Kidney (tissue), 22 donors: ENCODE measurements at places on chromosomes 4 and X. TPM values are rescaled to one million over a fixed set of nuclear protein-coding genes. Genes with fewer than 3 reads are reported as not detected.
A peak's percentile ranks its signal among the peaks of the same experiment; 100 is the strongest.

DNA sequence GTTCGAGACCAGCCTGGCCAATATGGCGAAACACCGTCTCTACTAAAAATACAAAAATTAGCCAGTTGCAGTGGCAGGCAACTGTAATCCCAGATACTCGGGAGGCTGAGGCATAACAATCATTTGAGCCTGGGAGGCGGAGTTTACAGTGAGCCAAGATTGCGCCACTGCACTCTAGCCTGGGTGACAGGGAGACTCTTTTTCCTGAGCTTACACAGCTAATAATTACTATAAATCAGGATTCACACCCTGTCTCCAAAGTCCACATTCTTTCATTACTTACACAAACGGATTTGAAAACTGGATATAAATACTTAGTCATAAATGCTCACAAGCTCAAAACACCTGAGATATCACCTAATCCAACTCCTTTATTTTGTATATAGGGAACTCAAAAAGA is 151.6 kb downstream of the LRBA start:
- no peak for DNase-seq

- peak; percentile 73 for DNase-seq
Observed at GRCh38 chr4:154622598-154622997, 10.1 kb upstream of the FGG start.

GRCh38 chr4:90081432-90082144 is 45.6 kb upstream of the CCSER1 start:
- peak; percentile 18 for DNase-seq

- DNase-seq: no peak
Observed at GRCh38 chrX:143378851-143379250, 138.4 kb downstream of the SPANXN3 start.

- peak; percentile 26 for DNase-seq
Observed at GRCh38 chr4:520683-521023, 21.6 kb downstream of the PIGG start.

The GC gene
- 1.8 TPM for polyA plus RNA-seq

The NEUROG2 gene
- polyA plus RNA-seq: not detected

The SLC34A2 gene
- polyA plus RNA-seq: 2.9 TPM

The CENPVL1 gene
- not detected for polyA plus RNA-seq

DNA sequence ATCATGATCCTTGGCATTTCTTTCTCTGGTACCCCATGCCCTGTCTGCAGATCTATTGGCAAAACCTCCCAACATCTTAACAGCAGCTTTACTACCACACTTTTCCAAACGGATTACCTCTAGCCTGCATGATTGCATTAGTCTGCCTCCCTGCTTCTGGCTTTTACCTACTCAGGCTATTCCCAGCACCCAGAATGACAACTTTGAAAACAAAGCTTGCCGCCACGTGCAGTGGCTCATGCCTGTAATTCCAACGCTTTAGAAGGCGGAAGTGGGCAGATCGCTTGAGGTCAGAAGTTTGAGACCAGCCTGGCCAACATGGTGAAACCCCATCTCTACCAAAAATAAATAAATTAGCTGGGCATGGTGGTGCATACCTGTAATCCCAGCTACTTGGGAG is 60.2 kb downstream of the UBE2K start:
- DNase-seq: no peak

DNA sequence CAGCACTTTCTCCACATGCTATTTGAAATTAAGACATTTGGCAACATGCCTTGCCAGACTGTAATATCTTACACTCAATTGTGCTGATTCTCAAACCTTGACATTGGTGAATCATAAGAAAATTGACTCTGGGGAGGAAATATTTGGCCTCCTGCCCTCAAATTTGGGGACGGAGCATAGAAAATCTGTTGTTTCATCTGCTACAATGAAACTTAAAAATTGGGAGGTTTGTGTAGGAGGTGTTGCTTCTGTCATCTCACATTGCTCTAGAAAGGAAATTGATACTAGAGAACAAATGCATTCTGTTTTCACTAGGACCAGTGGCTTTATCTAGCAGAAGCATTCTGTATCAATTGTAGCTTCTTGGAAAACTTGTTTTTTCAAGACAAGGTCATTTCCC is 5.3 kb downstream of the OCRL start:
- no peak for DNase-seq

DNA sequence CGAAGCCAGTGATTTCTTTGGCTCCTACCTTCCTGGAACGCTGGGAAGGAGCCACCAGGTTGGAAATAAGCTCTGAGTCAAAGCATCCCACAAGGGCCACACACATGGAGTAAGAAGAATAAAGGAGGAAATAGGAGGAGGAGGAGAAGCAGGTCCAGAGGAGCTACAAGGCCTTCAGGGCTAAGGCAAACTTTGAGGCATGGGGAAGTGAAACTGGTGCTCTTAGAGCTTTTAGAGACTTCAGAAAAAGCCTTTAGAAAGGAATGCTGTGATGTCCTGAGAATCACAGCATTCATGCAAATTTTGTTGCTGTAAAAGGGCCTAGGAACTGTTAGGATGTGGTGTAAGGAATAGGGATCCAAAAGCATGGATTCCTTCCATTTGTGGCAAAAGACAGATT is 135.9 kb upstream of the ARHGEF9 start:
- no peak for DNase-seq

DNA sequence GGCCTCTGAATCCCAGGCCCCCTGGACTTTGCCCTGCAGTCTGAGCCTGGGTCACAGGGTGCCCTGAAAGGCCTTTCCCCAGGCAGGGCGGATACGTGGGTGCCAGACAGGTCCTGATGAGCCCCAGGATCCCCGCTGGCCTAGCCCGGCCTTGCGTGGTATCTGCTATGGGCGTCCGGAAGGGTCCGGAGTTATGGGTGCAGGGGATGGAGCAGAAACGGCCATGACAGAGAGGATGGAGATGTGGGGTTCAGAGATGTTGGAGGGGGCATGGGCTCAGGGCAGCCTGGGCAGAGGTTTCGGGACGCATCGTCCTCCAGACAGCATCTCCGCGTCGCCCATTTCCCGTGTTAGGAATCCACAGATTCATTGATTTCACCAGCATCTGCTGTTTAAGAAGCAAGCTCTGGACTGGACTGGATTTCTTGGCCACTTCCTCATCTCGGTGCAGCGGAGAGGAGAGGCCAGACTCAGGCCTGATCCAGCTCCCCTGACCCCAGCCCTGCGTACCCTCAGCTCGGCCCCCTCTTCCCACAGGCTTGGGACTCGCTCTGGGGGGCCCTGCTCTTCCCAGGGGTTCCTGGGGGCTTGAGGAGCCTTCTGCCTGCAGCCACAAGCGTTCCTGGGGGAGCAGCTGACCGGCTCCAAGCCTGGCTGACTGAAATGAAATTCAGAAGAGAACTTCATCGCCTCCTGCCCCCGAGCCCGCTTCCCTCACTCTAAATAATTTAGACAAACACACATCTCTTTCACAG is 86.9 kb upstream of the ADRA2C start:
- peak; percentile 33 for DNase-seq

DNA sequence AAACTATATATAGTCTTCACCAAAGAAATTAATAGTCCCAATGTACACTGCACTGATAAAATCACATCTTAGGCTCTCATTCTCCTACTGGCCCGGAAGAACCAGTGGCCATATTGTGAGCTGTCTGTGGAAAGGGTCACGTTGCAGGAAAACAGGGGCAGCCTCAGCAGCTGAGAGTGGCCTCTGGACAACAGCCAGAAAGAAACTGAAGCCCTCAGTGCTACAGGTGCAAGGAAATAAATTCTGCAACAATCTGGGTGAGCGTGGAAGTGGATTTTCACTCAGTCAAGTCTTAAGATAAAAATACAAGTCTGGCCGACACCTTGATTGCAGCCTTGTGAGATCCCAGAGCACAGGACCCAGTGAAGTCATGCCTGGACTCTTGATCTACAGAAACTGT is 3.2 kb upstream of the SLC25A14 start:
- no peak for DNase-seq

DNA sequence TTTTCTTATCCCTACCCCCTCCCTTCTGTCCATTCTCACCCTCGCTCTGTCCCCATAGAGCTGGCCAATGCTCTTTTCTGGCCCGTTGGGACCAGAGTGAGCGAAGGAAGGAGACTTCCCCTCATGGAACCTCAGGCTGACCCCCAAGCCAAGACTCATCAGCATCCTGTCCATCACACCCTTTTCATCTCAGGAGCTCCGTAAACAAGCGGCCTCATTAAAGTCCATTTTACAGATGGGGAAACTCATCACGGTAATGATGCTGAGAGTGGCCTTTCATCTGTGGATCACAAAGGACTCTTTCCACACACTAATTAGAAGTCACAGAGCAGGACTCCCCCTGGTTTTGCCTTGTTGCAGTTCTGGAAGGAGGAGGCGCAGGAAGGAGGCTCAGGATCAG is 67.4 kb upstream of the SLC34A2 start:
- no peak for DNase-seq

GRCh38 chr4:40261231-40262076 is 64.6 kb downstream of the RHOH start:
- no peak for DNase-seq

GRCh38 chrX:110758781-110759422 is 36.7 kb downstream of the CHRDL1 start:
- no peak for DNase-seq

The FAT1 gene
- polyA plus RNA-seq: 62.2 TPM
